ENCODE measurements at places on chromosomes 5 and 9.
A peak's percentile ranks its signal among the peaks of the same experiment; 100 is the strongest.

GRCh38 chr5:36403632-36404311 is 102.1 kb upstream of the RANBP3L start:
- peak; percentile 89 for DNase-seq

GRCh38 chr5:150034662-150035061 is 34.1 kb downstream of the HMGXB3 start:
- DNase-seq: peak; percentile 70

DNA sequence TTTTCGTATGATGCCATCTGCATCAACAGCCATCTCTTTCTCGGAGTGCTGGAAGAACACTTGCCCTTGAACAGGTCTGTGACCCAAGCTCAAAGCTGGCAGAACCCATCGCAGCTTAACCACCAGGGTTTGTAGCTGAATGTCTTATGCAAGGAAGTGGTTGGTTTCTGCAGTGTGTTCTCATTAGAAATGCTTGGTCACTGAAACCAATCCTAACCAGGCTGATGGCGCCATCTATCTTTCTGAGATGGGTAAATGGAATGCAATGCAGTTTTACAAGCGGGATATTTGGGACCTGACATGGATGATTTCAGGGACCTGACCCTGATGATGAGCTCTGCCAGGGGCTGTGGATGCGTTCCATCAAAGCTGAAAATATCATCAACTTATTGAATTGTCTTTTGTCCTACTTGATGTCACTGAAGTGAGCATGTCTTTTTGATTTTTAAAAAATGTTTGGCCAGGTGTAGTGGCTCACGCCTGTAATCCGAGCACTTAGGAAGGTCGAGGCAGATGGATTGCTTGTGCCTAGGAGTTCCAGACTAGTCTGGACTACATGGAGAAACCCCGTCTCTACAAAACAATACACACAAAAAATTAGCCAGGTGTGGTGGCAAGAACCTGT is 28.7 kb downstream of the DMRT3 start:
- peak; percentile 48 for DNase-seq

GRCh38 chr5:61881821-61882487 is 424.1 kb upstream of the KIF2A start:
- no peak for DNase-seq

- DNase-seq: no peak
Measured at GRCh38 chr9:22073349-22073748, 64.2 kb upstream of the CDKN2B start.

DNA sequence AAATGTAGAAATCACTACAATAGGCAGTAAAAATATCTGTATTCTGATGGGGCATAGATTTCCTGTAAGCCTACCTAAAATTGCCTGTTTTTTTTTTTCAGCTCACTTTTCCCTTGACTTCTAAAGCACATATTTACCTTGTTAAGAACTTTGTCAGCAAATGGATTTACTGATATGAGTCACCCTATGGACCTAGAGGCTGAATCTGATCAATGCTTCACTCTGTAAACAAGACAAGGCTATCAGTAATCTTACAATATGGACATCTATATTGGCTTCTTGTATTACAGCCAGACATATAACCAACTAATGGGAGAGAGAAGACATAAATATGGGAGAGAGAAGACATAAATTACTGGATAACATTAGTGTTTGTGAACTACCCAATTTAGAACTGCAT is 792.7 kb upstream of the CHD1 start:
- no peak for DNase-seq

DNA sequence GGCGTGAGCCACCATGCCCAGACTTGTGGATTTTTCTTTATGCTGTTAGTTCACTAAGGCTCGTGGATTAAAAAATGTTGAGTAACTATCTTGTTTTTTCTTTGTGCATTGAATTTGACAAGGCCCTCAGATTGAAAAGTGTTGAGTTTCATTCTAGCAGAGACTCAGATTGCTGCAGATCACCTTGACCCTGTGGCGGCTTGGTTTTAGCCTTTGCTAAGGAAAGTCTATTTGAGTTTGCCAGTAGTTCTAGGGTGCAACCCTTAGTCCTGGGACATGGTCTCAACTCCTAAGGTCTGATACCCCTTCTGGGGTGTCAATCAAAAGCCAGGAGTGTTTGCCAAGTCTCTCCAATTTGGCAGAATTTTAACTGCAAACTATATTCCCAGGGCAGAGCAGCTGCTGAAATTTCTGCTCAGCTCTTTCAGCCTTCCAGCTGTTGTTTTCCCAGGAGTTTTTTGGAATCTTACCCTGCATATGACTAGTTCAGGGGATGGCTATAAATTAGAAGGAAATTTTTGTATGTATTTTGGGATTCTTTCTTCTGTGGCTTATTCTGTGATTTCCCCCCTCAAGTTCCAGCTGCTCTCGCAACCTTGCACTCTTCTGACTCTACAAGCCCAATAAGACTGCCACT is 84.3 kb upstream of the HAND1 start:
- no peak for DNase-seq

Measured in fibroblast of gingiva (primary cell).